Ascending aorta (tissue), 2 donors: ENCODE measurements at places on chromosomes 6 and 20.

DNA sequence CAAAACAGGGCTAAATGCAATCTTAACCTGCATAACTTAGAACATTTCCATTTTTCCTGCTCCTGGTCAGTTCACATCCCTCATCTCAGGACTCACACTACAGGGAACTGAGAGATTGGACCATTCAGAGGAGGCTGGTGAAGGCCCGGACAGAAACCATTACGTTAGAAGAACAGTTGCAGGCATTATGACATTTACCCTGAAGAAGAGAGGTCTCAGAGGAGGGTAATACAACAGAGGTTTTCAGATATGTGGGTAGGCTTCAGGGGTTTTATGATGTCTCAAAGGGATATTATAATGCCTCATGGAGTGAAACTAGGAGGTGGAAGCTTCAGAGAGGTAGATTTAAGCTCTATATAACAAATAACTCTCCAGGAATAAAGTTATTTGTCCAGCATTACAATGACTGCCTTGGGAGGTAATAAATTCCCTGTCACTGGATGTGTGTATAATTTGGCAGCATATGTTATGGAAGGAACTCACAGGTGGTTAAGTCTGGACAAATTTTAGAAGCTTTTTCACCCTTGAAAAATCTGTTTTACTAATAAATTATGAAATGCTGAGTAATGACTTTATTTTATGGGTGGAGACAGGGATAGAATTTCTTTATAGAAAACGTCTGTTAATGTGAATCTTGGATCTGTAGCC, 36.7 kb upstream of the RIPOR2 start:
- no peak overlapping the region for H3K4me3 ChIP-seq
- H3K27ac ChIP-seq = no peak overlapping the region
- H3K4me1 ChIP-seq = no peaks in the 10 kb centered on the region
- H3K36me3 ChIP-seq = no peaks in the 10 kb centered on the region

GRCh38 chr6:50848989-50849795, 30.5 kb downstream of the TFAP2B start:
- no peaks in the 10 kb centered on the region for H3K4me1 ChIP-seq
- H3K27ac ChIP-seq = no peak overlapping the region
- no peak for DNase-seq
- no peaks in the 10 kb centered on the region for H3K36me3 ChIP-seq
- H3K27me3 ChIP-seq = peaks cover 6% of the 10 kb centered on the region

DNA sequence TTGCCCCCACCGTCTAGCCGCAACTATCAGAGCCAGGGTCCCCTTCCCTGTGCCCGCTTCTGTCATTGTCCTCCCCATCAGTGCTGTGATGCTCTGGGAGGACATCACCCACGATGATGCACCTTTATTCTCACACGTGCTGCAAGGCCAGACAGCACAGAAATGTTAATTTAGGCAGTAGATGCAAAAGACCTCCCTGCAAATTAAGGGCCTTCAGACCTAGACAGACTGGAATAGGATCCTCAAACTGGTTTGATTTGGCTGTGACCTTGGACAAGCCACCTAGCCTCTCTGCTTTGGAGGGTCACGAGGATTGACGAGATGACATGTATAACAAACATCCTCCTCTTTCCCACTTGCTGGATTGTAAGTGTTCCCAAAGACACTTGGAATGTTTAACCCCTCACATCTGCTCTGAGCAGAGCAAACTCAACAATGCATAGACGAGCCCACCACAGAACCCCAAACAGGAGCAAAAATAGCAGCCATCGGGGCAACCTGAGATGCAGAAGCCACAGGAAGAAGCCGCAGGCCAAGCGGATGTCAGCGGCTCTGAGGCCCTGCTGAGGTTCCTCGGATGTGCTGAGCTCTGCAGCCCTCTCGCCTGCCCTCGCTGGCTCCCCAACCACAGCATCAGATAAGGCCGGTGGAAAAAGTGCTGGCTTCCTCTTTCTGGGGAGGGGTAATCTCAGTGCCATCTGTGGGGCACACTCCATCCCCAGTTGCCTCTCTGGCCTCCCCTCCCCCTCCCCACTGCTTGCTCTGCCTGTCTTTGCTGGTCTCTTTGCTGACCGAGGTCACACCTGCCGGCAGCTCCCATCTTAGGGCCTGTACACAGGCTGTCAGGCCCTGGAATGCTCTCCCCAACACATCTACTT, 35.3 kb downstream of the TOX2 start:
- H3K36me3 ChIP-seq = no peaks in the 10 kb centered on the region
- H3K4me1 ChIP-seq = peaks cover 4% of the 10 kb centered on the region
- DNase-seq = no peak
- H3K27ac ChIP-seq = no peak overlapping the region
- no peak overlapping the region for H3K4me3 ChIP-seq
- no peaks in the 10 kb centered on the region for H3K27me3 ChIP-seq

DNA sequence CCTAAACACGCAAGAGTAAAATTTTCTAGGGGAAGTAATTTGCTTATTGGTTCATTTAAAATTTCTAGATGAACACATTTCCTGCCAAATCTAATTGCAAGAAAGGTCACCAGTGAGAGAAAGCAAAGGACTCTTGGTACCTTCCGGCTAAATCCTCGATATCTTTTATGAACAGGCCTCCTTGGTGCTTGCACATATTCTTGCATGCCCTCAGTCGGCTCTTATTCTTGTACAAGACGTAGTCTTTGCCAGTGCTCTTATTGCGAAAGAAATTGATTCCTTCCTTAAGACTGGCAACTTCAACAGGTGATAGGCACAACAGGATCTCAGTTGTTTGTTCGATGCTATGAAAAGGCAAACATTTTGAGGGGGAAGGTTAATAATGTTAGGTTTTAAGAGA, 141.7 kb upstream of the CARMIL1 start:
- no peaks in the 10 kb centered on the region for H3K27me3 ChIP-seq
- no peak for DNase-seq
- H3K4me1 ChIP-seq = no peaks in the 10 kb centered on the region
- peak overlapping the region; percentile 90 for H3K27ac ChIP-seq

- no peaks in the 10 kb centered on the region for H3K27me3 ChIP-seq
- H3K4me3 ChIP-seq = no peak overlapping the region
- no peak for DNase-seq
These were observed 127.1 kb downstream of the OPRM1 start for GRCh38 chr6:154166140-154166539.

- no peak overlapping the region for H3K4me3 ChIP-seq
- DNase-seq = no peak
- no peaks in the 10 kb centered on the region for H3K27me3 ChIP-seq
- H3K4me1 ChIP-seq = no peaks in the 10 kb centered on the region
These were observed 1217.2 kb upstream of the GJE1 start for GRCh38 chr6:140915551-140915950.

- H3K27me3 ChIP-seq = no peaks in the 10 kb centered on the region
- DNase-seq = no peak
- no peaks in the 10 kb centered on the region for H3K36me3 ChIP-seq
- H3K4me3 ChIP-seq = no peak overlapping the region
- H3K27ac ChIP-seq = no peak overlapping the region
- H3K4me1 ChIP-seq = no peaks in the 10 kb centered on the region
These were observed 177.2 kb upstream of the RNF24 start for GRCh38 chr20:4192378-4193068.

GRCh38 chr6:94270091-94270948, 851.0 kb upstream of the EPHA7 start:
- no peaks in the 10 kb centered on the region for H3K27me3 ChIP-seq
- H3K4me1 ChIP-seq = no peaks in the 10 kb centered on the region
- H3K36me3 ChIP-seq = no peaks in the 10 kb centered on the region
- H3K4me3 ChIP-seq = no peak overlapping the region
- no peak for DNase-seq
- no peak overlapping the region for H3K27ac ChIP-seq

GRCh38 chr6:73704260-73704659, 8.3 kb downstream of the CD109 start:
- H3K4me3 ChIP-seq = no peak overlapping the region
- no peak overlapping the region for H3K27ac ChIP-seq
- DNase-seq = no peak
- H3K4me1 ChIP-seq = no peaks in the 10 kb centered on the region
- H3K27me3 ChIP-seq = no peaks in the 10 kb centered on the region

DNA sequence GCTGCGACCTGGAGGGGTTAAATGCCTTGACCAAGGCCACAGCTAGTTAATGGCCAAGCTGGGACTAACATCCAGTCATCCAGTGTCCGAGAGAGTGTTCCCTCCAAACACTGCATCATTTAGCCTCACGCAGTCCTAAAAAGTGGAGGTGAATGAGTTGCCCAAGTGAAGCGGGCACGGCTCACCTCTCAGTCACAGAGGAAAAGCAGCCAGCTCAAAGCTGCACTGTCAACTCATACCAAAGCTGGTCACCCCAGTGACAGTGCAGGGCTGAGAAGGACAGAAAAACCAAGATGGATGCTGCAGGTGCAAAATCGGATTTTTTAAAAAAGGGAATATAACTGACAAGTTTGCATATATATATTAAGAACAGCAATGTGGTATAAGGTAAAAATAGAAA, 168.5 kb downstream of the SYNDIG1 start:
- no peaks in the 10 kb centered on the region for H3K27me3 ChIP-seq
- no peak overlapping the region for H3K27ac ChIP-seq
- no peak for DNase-seq
- H3K4me3 ChIP-seq = no peak overlapping the region

- H3K4me3 ChIP-seq = no peak overlapping the region
- H3K27me3 ChIP-seq = no peaks in the 10 kb centered on the region
- H3K36me3 ChIP-seq = no peaks in the 10 kb centered on the region
- no peak for DNase-seq
- no peaks in the 10 kb centered on the region for H3K4me1 ChIP-seq
These were observed 37.0 kb downstream of the CDKAL1 start for GRCh38 chr6:20571261-20571660.

- H3K36me3 ChIP-seq = no peaks in the 10 kb centered on the region
- H3K27ac ChIP-seq = no peak overlapping the region
- H3K4me1 ChIP-seq = no peaks in the 10 kb centered on the region
- no peak for DNase-seq
- H3K27me3 ChIP-seq = no peaks in the 10 kb centered on the region
These were observed 20.6 kb upstream of the SIRPA start for GRCh38 chr20:1874450-1875182.

DNA sequence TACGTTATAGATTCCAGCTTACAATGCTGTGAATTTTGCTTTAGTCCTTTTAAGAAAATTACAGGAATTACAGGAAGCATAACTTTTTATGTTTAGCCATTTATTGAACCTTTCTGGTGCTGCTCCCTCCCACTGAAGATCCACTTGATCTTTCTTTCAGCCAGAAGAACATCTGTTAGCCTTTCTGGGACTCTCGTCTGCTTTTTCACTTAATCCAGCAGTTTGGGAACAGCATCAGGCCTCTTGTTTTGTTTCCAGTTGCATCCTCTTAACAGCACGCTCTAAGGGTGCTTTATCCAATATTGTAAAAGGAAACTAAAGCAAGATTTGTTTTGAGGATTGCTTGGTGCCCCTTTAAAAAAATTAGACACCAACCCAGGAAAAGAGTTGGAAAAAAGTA, 10.3 kb upstream of the CYP24A1 start:
- H3K27ac ChIP-seq = no peak overlapping the region
- DNase-seq = no peak
- no peaks in the 10 kb centered on the region for H3K4me1 ChIP-seq
- H3K27me3 ChIP-seq = no peaks in the 10 kb centered on the region
- no peak overlapping the region for H3K4me3 ChIP-seq
- H3K36me3 ChIP-seq = no peaks in the 10 kb centered on the region
